HS-27A (cell line): ENCODE measurements at places on chromosomes 16 and 17.

DNA sequence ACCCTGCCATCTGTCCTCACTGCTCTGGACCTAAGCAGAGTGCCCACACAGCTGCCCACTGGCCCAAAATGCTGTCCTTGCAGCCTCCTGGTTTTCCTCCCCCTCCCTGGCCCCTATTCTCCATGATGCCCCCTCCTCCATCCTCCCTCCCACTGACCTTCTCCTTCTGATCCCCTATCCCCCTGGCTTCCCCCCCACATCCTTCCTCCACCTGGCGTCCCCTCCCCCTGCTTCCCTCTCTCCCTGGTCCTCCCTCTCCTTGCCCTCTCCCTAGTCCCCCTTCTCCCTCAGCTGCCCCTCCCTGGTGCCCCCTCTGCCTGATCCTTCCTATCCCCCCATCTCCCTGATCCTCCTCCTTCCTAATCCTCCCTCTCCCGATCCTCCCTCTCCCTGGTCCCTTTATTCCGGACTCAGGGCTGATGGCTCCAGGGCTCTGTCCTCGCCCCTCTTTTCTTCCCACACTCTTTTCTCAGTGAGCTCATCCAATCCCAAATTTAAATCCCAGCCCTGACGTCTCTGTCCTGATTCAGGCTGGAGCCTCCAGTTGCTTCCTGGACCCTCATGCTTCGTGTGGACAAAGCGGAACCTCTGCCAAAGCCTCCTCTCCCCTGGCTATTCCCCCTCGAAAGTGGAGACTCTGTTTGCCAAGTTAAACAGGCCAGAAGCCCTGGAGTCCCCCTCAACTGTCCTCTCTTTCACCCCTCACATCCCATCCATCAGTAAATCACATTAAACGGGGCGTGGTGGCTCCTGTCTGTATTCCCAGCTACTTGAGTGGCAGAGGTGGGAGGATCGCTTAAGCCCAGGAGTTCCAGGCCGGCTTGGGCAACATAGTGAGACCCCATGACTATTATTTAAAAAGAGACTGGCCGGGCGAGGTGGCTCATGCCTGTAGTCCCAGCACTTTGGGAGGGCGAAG lies 18.1 kb upstream of the RHBDF2 start:
- no peak for DNase-seq

DNA sequence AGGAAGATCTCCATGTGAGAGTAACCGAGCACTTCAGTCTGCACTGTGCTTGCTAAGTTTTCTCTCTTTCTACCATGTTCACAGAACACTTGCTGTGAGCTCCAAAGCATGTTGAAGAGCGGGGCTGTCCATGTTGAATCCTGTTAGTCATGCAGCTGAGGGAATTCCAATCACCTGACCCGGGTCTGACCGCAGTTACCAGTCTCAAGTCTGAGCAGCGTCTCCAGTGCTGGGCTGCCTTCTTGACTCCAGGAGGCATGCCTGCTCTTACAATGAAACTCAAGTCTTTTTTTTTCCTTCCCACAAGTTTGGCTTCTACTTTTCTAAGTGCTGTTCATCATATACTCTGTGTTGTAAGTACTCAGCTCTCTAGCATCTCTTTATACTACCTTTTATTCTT lies 44.3 kb downstream of the HOXB1 start:
- no peak for DNase-seq

DNA sequence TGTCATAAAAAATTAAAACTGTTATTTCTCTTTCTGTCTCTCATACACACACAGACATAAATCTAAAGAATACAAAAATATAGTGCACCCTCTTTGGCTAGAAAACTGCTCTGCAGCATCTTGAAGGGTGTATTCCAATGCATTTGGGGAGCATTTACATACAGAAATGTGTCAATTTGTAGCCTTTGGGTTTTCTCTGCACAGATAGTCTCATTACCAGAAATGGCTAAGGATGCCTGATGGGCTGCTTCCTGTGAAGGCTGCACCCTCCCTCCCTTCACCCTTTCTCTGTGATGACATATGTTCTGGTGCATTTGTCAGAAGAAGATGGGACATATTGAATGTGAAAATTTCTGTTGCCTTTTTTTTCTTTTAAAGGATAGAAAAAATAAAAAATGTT lies 1239.3 kb downstream of the CDH11 start:
- no peak for DNase-seq

DNA sequence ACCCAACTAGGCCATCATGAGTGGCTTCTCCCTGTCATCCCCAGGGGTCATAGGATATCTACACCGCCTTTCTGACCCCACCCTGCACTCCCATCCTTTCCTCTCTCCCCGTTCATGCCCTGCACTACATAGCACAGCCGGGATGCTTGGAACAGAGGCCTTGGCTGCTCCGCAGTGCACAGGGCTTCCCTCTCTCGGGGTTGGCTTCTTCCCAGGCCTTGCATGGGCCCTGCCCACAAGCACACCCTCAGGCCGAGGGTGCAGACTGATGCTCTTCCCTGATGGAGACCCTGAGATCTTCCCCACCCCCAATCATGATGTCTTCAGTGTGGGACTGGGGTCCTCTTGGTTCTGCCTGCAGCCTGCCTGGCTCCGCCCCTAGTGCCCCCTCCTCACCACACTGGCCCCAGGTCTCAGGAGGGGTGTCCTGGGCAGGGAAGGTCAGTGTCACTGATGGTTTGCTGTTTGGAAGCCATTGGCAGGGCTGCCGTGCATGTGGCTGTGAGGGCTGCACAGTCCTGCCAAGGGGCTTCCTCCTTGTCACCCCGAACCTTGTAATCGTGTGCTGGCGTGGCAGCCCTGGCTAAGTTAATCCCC lies 14.3 kb upstream of the NAGLU start:
- DNase-seq, result no peak

DNA sequence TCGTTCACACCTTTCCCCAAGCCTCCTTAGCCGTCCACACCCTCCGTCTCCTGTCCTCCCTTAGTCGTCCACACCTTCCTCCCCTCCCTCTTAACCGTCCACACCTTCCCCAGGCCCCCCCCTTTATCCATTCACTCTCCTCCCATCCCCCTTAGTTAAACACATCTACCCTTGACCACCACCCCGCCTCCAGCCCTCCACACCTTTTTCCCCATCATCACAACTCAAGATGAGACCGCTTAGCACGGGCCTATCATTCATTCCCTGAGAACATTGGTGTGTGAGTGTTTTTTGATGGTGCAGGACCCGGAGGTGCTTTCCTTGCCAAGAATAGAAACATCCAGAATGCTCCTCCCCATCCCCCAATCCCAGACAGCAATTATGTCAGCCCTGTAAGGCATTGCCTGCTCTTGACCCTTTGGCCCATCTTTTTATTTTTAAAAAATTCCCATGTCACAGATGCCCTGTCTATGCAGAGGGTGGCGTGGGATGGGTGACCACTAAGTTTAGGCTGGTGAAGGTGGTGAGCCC lies 1.4 kb downstream of the TENT4B start:
- no peak for DNase-seq
